ENCODE measurements at places on chromosomes 5 and 9.

DNA sequence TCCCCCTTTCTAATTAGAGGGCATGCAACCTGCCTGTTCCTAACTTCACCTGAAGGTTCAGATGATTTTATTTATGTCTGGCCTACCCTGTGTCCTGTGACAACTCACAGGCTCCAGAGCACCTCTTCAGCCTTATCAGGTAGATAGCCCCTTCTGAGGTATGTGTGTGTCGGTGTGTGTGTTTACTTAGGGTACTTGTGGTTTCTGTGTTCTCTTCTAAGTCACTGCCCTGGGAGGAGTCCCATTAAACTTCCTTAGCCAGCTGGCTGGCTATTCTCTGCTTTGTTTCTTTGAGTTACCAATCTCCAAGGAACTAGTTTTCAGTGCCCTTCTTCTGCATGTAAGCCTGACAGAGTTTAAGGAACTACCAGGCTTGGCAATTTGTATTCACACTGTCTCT, 74.9 kb downstream of the UNC13B start:
- DNase-seq: no peak

DNA sequence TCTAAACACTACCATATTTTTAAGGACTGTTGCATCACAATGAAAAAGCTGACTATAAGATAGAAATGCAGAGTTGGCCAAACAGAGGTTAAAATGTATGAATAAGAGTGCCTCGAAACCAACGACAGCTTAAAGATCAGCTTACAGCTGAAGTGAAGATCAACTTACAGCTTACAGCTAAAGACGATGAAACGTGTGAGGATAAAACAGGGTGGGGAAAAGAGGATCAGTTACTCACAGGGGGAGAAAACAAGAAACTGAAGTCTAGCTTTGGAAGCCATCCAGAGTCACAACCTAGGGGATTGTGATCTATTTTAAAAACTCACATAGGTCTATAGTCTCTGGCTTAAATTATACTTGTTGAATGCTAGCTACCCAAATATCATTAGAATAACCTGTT, 220.0 kb downstream of the SNCAIP start:
- DNase-seq: no peak

- no peak for DNase-seq
Observed at GRCh38 chr9:5485378-5486085, 24.8 kb upstream of the PDCD1LG2 start.

GRCh38 chr9:125172031-125172755, 17.4 kb downstream of the PPP6C start:
- no peak for DNase-seq

GRCh38 chr5:140548300-140548688, 832 bp downstream of the EIF4EBP3 start:
- DNase-seq: no peak

- no peak for DNase-seq
Observed at GRCh38 chr5:863244-863805, 12.5 kb upstream of the ZDHHC11 start.

- peak; percentile 83 for DNase-seq
Observed at GRCh38 chr5:36887532-36887931, 11.0 kb downstream of the NIPBL start.

DNA sequence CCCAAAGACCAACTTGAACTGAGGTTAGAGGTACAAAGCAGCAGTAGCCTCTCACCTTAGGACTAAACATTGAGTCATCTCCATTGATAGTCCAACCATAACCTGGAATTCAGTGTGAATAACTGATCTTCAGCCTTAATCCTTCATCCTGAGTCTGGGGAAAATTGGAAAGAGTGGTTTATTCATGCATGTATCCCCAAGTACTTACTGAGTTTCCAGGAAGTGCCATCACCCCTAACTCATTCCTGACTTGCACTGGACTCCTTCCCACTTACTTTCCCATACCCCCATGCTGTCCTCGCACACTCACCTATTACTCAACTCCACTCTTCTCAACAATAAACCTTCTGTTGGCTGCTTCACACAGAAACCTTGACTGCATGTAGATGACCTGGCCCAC, 161.4 kb upstream of the ZNF462 start:
- no peak for DNase-seq

- DNase-seq: peak; percentile 68
Observed at GRCh38 chr9:35114840-35115628, 628 bp downstream of the ATOSB start.

DNA sequence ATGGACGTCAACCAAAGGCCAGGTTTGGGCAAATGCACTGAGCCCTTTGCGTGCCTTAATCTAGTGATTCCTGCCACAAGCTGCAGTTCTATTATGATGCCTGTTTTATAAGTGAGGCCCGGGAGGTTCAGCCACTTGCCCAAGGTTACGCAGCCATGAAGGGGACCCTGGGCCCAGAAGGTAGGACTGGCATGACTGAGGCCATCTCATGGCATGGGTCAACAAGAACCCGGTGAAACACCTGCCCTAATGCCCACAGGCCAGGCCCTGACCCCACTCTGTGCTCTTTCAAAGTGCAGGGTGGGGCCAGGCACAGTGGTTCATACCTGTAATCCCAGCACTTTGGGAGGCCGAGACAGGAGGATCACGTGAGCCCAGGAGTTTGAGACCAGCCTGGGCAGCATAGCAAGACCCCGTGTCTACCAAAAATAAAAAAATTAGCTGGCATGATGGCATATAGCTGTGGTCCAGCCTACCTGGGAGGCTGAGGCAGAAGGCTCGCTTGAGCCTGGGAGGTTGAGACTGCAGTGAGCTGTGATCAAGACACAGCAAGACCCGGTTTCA, 8.6 kb downstream of the NINJ1 start:
- no peak for DNase-seq

DNA sequence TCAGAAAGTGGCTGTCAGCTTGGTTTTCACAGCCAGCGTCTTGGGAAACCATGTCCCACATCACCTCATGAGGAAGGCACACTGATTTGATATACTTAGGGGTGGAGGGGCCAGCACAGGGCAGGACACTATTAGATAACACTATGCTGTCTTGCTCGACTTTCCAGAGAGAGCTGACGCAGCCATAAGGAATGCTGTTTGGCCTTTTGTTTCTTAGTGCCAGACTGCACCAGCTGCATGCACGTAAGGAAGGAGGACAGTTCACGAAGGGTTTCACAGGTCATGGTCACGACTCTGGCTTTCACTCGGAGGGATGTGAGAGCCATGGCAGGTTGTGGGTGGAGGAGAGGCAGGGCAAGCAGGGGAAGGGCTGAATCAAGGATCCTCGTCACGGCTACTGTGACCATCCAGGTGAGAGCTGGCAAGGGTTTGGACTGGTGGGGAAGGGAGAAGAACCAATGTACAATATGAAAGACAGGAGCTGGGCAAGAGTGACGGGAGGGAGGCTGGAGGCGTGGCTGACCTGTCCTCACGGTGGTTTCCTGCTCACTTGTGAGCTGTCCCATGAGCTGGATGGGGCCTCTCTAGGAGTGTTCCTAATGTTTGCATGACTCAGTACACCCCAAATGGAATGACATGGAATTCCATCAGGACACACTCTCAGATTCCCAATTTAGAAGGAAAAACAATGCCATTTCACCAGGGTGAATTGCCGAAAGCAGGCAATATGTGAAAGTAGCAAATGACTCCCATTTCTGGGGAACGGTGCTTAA, 61.7 kb downstream of the OTULIN start:
- DNase-seq: peak; percentile 41

GRCh38 chr5:66306105-66306843, 162.2 kb downstream of the SREK1 start:
- DNase-seq: peak; percentile 57

GRCh38 chr9:116002181-116002580, 151.4 kb upstream of the PAPPA start:
- DNase-seq: no peak
